Thoracic aorta (tissue), 2 donors: ENCODE measurements at places on chromosomes 12 and 14. TPM values are rescaled to one million over a fixed set of nuclear protein-coding genes. Genes with fewer than 3 reads are reported as not detected.

PPP2R3C gene
- 31.6 TPM for total RNA-seq

SOAT2 gene
- total RNA-seq = 0.99 TPM

RHEBL1 gene
- total RNA-seq = 1.3 TPM

ATP2B1 gene
- 17.7 TPM for total RNA-seq

STAT6 gene
- 133 TPM for total RNA-seq

PLA2G1B gene
- not detected for total RNA-seq

PLEKHH1 gene
- total RNA-seq = 1.4 TPM

PLD4 gene
- 0.35 TPM for total RNA-seq

DNA sequence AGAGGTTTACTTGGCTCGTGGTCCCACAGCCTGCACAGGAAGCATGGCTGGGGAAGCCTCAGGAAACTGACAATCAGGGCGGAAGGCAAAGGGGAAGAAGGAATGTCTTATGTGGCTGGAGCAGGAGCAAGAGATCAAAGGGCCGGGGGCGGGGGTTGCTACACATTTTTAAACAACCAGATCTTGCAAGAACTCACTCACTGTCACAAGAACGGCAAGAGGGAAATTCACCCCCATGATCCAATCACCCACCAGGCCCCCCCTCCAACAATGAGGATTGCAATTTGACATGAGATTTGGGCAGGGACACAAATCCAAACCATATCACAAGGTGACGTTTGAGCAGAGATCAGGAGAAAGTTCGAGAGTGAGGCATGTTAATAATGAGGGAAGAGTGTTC, 163.7 kb upstream of the RPH3A start:
- no peaks in the 10 kb centered on the region for H3K27me3 ChIP-seq
- H3K4me1 ChIP-seq = no peaks in the 10 kb centered on the region
- H3K27ac ChIP-seq = no peak overlapping the region
- DNase-seq = no peak
- H3K36me3 ChIP-seq = no peaks in the 10 kb centered on the region
- no peak overlapping the region for H3K4me3 ChIP-seq

- peak overlapping the region; percentile 96 for H3K27ac ChIP-seq
- no peaks in the 10 kb centered on the region for H3K27me3 ChIP-seq
- peaks cover 84% of the 10 kb centered on the region for H3K4me1 ChIP-seq
- no peak overlapping the region for H3K4me3 ChIP-seq
- no peak for DNase-seq
Measured at GRCh38 chr12:120229071-120229486, 28.2 kb upstream of the RPLP0 start.

DNA sequence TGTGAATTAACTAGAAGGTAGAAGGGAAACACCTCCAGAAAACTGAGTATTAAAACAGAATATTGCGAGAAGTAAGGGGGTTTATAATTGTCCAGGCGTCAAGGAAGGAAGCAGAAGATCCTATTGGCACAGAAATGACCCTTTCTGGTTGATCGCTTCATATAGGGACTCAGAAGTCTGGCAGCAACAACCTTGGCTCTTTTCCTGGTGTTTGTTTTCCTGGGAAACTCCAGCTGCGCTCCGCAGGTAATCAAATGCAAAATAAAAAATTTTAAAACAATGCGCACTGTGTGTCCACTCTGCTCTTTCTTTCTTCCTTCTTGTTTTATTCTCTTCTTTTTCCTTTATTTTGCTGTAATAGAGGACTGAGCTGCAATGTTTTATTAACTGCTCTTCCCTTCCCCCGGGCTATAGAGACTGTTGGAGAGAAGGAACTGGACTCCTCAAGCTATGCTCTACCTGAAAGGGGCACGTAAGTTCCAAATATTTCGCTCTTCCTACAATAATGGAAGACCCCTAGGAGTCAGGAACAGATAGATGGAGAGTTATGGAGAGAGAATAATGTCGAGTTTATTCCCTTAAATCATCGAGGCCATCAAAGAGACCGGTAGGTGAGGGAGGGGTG, 737 bp downstream of the SPX start:
- peak overlapping the region; percentile 79 for H3K4me3 ChIP-seq
- H3K36me3 ChIP-seq = no peaks in the 10 kb centered on the region
- H3K4me1 ChIP-seq = peaks cover 3% of the 10 kb centered on the region
- no peaks in the 10 kb centered on the region for H3K27me3 ChIP-seq
- H3K27ac ChIP-seq = no peak overlapping the region

- no peak overlapping the region for H3K4me3 ChIP-seq
- no peak for DNase-seq
- no peak overlapping the region for H3K27ac ChIP-seq
- H3K4me1 ChIP-seq = no peaks in the 10 kb centered on the region
- H3K27me3 ChIP-seq = no peaks in the 10 kb centered on the region
- H3K36me3 ChIP-seq = peaks cover 9% of the 10 kb centered on the region
Measured at GRCh38 chr12:22529281-22530060, 14.9 kb downstream of the C2CD5 start.

DNA sequence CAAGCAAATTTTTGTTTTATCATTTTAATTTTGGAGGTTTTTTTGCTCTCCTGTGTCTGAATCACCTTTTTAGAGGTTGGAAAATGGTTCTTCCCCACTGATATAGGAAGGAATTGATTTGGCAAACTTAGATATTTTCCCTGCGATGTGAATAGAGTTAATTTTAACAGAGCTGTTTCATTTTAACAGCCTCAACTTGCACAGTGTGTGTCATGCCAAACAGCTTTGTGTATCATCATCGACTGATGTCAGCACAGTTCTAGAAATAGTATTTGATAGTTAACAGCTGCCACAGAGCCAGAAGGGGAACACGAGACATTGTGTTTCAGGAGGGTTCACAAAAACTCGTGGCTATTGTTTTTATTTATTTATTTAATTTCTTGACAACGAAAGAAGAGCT, 243.1 kb upstream of the FOXN3 start:
- H3K4me1 ChIP-seq = peaks cover 4% of the 10 kb centered on the region
- H3K27ac ChIP-seq = no peak overlapping the region
- H3K36me3 ChIP-seq = no peaks in the 10 kb centered on the region
- DNase-seq = no peak

GRCh38 chr14:61524211-61524806, 171.0 kb upstream of the HIF1A start:
- DNase-seq = no peak
- H3K36me3 ChIP-seq = no peaks in the 10 kb centered on the region
- no peaks in the 10 kb centered on the region for H3K27me3 ChIP-seq
- peaks cover 58% of the 10 kb centered on the region for H3K4me1 ChIP-seq
- H3K27ac ChIP-seq = peak overlapping the region; percentile 88

DNA sequence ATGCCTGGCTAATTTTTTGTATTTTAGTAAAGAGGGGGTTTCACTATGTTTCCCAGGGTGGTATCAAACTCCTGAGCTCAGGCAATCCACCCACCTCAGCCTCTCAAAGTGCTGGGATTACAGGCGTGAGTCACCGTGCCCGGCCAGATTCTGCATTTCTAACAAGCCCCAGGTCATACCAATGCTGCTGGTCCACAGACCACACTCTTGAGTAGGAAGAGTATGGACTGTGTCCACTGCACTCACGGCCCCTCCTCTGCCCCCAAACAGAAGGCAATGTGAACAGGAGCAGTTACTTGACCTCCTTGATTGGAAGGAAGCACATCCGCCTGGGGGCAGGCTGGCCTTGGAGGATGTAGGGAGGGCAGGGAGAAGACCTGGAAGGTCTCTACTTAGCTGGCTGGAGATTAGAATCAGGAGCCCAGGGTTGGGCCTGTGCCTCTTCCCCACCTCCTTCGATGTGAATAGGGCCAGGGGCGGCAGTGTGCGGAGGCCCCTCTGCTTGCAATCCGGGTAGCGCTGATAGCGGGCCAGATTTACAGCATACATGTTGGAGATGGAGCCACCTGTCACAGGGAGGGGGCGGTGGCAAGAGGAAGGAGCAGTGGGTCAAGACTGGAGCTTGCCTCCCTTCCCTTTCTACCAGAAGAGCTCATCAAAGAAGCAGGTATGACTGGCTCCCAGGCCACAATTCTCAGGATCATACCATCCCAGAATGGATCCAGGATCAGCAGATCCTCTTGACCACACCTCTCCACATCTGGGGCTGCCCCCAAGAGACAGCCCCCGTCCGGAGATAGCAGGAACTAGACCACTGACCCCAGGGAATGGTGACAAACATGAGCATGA, 9.4 kb upstream of the ZNF740 start:
- no peak for DNase-seq
- H3K27ac ChIP-seq = no peak overlapping the region
- H3K27me3 ChIP-seq = no peaks in the 10 kb centered on the region
- peaks cover 26% of the 10 kb centered on the region for H3K36me3 ChIP-seq

DNA sequence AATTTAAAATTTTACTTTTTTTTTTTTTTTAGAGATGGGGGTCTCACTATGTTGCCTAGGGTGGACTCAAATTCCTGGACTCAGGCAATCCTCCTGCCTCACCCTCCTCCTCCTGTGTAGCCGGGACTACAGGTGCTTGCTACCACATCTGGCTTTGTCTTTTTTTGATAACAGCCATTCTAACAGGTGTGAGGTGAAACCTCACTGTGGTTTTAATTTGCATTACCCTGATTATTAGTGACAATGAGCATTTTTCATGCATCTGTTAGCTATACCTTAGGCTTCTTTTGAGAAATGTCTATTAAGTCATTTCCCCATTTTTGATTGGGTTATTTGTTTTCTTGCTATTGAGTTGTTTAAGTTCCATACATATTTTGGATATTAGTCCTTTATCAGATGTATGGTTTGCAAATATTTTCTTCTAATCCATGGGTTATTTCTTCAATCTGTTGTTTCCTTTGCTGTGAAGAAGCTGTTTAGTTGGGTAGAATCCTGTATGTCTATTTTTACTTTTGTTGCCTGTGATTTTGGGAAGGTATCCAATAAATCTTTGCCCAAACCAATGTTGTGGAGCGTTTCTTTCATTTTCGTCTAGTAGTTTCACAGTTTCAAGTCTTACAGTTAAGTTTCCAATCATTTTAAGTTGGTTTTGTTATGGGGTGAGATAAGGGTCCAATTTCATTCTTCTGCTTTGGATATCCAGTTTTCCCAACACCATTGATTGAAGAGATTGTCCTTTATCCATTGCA, 86.1 kb downstream of the MYF5 start:
- no peak for DNase-seq
- no peak overlapping the region for H3K27ac ChIP-seq
- H3K4me1 ChIP-seq = no peaks in the 10 kb centered on the region
- no peaks in the 10 kb centered on the region for H3K27me3 ChIP-seq

DNA sequence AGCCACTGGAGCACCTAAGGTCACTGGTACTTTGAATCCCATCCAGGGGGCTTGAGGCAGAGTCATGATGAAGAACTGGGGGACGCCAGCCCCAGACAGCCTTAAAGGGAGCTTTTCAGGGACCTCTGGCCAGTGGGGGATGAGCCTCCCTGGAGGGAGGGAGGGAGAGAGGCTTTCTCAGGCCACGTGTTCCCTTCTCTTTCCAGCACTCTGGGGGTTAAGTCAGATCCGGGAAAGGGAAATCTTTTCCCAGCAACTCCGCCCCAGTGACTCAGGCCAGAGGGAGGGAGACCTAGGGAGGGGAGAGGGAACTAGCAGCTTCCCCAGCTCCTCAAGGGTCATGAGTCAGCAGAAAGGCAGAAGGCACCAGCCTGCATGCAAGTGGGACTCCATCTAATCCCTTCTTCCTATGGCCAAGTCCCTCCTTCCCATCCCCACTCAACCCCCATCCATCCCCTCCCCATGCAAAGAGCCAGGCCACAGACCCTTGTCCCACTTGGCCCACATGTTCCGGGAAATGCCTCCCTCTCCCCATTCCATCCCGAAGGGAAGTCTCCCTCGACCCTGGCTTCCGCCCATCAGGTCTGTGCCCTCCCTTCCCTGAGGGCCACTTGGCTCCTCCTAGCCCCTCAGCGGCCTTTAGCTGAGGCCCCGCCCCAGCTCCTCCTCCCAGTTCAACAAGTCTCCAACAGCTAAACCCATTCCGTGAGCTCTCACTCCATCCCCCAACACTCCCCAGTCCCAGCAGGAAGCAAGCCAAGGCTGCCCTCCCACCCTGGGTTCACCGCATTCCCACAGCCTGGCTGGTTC, 5.6 kb downstream of the TNFRSF1A start:
- peaks cover 37% of the 10 kb centered on the region for H3K4me1 ChIP-seq
- peak overlapping the region; percentile 98 for H3K27ac ChIP-seq
- peak; percentile 91 for DNase-seq
- no peaks in the 10 kb centered on the region for H3K27me3 ChIP-seq

GRCh38 chr12:88931598-88931997, 351.3 kb upstream of the KITLG start:
- H3K27ac ChIP-seq = no peak overlapping the region
- no peak for DNase-seq
- H3K4me1 ChIP-seq = no peaks in the 10 kb centered on the region
- no peaks in the 10 kb centered on the region for H3K36me3 ChIP-seq

DNA sequence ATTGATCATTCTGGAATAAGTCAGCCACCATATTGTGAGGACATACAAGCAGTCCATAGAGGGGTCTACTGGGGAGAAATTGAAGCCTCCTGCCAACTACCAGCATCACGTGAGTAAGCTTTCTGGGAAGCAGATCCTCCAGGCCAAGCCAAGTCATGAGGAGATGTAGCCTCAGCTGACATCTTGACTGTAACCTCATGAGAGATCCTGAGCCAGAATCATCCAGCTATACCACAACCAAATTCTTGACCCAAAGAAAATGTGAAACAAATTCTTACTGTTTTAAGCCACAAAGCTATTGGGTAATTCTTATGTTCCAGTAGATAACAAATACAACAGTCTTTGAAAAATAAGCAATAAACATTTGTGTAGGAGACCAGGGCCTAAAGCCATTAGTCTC, 479.4 kb upstream of the DCN start:
- peaks cover 19% of the 10 kb centered on the region for H3K4me1 ChIP-seq
- no peak overlapping the region for H3K4me3 ChIP-seq
- no peak overlapping the region for H3K27ac ChIP-seq
- H3K27me3 ChIP-seq = no peaks in the 10 kb centered on the region

GRCh38 chr12:50087151-50087550, 2.0 kb downstream of the SMARCD1 start:
- H3K4me1 ChIP-seq = peaks cover 32% of the 10 kb centered on the region
- no peaks in the 10 kb centered on the region for H3K27me3 ChIP-seq
- H3K27ac ChIP-seq = no peak overlapping the region
- DNase-seq = no peak

- no peak for DNase-seq
- no peak overlapping the region for H3K27ac ChIP-seq
- peaks cover 9% of the 10 kb centered on the region for H3K36me3 ChIP-seq
- H3K27me3 ChIP-seq = no peaks in the 10 kb centered on the region
- H3K4me3 ChIP-seq = no peak overlapping the region
Measured at GRCh38 chr14:52014601-52015267, 25.4 kb downstream of the RTRAF start.

GRCh38 chr12:85065837-85066482, 29.8 kb downstream of the LRRIQ1 start:
- no peaks in the 10 kb centered on the region for H3K36me3 ChIP-seq
- no peaks in the 10 kb centered on the region for H3K27me3 ChIP-seq
- H3K27ac ChIP-seq = no peak overlapping the region
- DNase-seq = no peak
- no peaks in the 10 kb centered on the region for H3K4me1 ChIP-seq

- H3K4me3 ChIP-seq = no peak overlapping the region
- H3K4me1 ChIP-seq = no peaks in the 10 kb centered on the region
- DNase-seq = no peak
Measured at GRCh38 chr12:131862084-131862441, 32.4 kb upstream of the ULK1 start.
